ENCODE measurements at places on chromosomes 11 and 22.
A peak's percentile ranks its signal among the peaks of the same experiment; 100 is the strongest.

- no peak for DNase-seq
Observed at GRCh38 chr11:10484461-10485180, 29.6 kb downstream of the AMPD3 start.

DNA sequence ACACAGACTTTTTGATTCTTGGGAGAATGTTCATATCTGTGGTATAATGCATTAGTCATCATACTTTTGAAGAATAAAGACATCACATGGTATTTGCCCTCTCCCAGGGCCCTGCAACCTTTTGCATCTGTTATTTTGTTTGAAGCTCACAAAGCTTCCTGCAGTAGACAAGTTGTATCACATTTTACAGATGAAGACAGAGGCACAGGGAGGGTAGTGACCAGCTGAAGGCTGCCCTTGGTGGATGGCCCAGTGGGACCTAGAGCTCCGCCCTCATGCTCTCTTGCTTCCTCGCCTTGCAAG is 66.4 kb downstream of the UBASH3B start:
- peak; percentile 86 for DNase-seq

GRCh38 chr22:39646398-39647063 is 76.0 kb downstream of the CACNA1I start:
- no peak for DNase-seq

GRCh38 chr22:25514436-25515180 is 49.9 kb upstream of the GRK3 start:
- peak; percentile 29 for DNase-seq

DNA sequence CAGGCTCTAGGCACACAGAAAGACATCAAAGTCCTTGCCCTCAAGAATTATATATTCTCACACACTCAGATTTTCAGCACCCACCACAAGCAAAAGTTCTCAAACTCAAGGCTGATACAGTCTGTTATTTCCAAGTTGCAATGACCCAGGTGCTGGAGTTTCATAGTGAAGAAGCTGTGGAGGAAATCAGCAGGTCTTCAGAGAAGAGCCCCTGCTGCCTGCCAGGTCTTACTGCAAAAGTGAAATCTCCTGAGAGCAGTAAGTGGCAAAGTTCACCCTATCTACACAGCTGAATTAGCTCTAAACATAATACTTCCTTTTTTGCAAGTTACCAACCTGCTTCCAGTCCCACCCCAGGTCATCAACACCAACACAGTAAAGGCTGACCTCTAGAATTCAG is 64.6 kb downstream of the RPL27A start:
- DNase-seq: no peak

DNA sequence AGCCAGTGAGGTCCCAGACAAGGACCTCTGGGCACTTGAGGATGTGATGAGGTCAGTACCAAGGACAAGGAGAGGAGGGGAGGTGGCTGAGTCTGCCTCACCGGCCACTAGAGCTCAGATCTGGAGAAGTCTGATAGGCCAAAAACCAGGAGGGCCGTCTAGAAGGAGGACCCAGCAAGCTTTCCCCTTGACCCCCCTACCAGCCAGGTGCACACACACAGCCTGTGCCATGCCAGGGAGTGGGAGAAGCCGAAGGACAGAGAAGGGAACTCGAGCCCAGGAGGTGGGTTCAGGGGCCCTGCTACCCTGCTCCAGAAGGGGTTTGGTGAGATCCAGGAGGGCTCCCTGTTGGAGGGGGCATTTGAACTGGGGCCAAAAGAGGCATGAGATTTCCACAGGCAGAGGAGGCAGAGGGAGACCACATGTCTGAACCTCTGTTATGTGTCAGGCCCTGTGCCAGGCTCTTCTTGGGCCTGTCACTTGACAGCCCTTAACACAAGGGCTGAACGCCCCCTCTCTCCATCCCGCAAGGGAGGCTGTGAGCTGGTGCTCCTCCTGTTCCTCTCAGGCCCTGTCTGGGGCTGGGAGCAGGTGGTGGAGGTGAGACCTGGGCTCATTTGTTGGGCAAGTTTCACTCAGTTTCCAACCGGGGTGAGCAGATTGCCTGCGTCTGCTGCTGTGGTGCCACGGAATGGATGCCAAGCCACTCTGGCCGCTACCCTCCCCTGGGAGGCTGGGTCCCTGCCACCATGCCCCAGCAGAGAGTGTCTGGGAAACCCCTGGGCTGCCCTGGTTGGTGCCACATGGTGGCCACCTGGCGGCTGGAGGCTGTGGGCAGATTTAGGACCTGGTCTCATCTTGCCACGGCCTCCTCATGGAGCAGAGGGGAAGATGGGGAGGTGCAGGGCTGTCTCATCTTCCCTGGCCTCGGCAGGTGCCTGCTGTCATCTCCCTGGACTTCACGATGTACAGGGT is 65.2 kb downstream of the MPPED1 start:
- no peak for DNase-seq

DNA sequence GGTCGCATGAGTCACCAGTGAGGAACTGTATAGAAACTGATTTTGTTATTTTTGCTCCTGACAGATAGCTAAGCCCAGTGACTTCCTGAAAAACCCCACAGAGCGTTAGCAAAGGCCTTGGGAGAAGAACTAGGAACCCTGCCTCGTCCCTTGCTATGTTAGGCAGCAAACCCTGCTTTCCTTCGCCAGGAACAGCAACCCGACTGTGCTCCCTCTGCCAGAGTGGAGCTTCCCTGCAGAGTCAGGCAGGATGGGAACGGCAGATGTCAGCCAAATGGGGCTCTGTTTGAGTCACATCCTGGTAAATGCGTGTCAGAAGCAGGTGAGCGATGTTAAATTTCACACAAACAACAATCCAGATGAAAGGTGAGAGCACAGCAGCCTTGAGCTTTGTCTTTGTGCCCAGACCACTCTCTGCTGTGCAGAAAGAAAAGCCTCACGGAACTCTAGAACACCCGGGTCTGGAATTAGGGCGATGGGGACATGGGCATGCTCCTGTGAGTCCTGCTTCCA is 186.6 kb downstream of the ADAMTS15 start:
- peak; percentile 75 for DNase-seq

GRCh38 chr11:6319001-6319703 is 1.1 kb downstream of the CAVIN3 start:
- peak; percentile 44 for DNase-seq

DNA sequence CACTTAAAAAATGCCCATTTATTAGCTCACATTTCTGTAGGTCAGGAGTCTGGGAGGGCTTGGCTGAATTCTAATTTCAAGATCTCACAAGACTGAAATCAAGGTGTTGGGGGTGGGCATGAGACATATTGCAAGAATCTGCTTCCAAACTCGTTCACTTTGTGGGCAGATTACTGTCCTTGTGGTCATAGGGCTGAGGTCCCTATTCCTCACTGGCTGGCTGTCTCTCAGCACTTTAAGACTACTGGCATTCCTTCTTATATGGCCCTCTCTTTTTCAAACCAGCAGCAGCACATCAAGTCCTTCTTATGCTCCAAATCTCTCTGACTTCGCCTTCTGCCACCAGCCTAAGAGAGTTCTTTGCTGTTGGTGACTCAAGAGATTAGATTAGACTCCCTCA is 27.8 kb upstream of the MYOD1 start:
- DNase-seq: no peak

- DNase-seq: no peak
Observed at GRCh38 chr22:38784856-38785255, 9.1 kb downstream of the DNAL4 start.

- DNase-seq: peak; percentile 62
Observed at GRCh38 chr22:36211237-36211861, 9.7 kb upstream of the APOL4 start.

- no peak for DNase-seq
Observed at GRCh38 chr11:120284272-120284671, 40.8 kb upstream of the TLCD5 start.

GRCh38 chr11:119699227-119699626 is 29.8 kb downstream of the NECTIN1 start:
- DNase-seq: no peak

- DNase-seq: no peak
Observed at GRCh38 chr11:114166362-114166761, 106.9 kb downstream of the ZBTB16 start.

GRCh38 chr22:39290724-39291161 is 28.7 kb downstream of the RPL3 start:
- DNase-seq: peak; percentile 46

GRCh38 chr11:124938970-124939369 is 3.1 kb upstream of the HEPACAM start:
- no peak for DNase-seq

DNA sequence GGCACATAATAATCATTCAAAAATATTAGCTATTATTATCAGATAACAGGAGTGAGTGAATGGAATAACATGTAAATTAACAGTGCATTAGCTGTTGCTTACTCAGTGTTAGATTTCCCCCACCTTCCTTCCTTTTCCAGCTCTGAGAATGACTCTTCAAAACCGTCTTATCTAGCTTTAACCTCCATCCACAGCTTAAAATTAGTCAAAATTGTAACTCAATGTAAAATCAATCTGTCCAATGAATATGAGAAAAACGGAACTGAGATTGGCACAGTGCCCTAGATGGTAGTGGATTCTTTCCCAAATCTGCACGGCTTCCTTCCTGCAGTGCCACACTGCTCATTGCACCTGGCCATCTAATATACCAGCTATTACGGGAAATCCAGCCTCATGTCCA is 156.8 kb upstream of the BDNF start:
- no peak for DNase-seq

- DNase-seq: peak; percentile 19
Observed at GRCh38 chr22:26995235-26995634, 337.8 kb downstream of the MIAT start.

DNA sequence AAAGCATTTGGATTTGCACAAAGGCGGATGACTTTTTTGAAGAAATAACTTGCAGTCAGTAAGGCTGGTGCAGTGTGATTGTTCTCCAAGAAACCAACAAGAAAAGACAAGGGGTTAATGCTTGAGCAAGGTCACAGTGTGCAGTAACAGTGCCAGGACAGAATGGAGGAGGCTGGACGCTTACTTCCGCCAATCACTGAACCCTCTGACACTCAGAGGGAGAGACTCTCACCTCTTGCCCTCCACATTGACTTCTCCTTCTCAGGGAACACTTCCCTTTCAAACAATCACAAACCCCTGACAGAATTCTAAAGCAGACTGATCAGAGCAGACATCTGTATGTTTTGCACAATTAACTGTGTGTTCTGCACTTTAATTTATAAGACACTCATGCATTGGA is 228.4 kb downstream of the BLID start:
- no peak for DNase-seq

DNA sequence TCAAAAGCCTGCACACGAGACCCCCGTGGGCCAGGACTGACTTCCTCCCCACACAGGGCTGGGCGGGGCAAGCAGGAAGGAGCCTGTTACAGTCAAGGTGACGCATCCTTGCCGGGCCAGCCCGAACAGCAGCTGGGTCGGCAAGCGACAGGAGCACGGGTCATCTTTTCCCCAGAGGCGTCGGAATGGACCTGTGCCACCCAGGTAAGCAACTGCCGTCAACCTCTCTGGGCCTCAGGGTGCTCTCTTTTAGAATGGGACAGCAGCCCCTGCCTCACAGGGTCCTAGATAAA is at the start of gene CYTH4:
TSS of gene CYTH4 (plus strand) at position 124 of the 293 bp plus-strand sequence. CDS start at position 186, 62 bp downstream.
- DNase-seq: no peak

GRCh38 chr11:109697140-109697843 is 275.3 kb downstream of the C11orf87 start:
- DNase-seq: peak; percentile 49

- no peak for DNase-seq
Observed at GRCh38 chr22:26554956-26555355, 35.0 kb downstream of the TPST2 start.

DNA sequence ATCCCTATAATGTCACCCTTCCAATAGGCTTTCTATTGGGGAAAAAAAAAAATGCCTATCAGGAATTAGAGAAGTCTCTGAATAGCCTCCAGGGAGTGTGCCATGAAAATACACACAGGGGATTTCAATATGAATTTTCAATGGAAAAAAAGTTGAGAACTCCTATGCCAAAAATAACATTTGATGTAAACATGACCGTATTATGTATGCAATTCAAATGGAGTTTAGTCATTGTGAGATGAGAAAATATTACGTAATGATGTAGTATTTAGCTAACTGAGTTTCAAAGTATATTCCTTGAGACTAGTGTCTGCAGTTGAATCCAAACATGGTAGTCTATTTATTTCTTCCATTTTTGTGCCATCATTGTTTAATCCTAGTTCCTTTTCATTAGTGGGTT is 182.3 kb downstream of the BLID start:
- DNase-seq: peak; percentile 62

GRCh38 chr11:45141631-45142030 is 4.8 kb upstream of the PRDM11 start:
- DNase-seq: no peak

DNA sequence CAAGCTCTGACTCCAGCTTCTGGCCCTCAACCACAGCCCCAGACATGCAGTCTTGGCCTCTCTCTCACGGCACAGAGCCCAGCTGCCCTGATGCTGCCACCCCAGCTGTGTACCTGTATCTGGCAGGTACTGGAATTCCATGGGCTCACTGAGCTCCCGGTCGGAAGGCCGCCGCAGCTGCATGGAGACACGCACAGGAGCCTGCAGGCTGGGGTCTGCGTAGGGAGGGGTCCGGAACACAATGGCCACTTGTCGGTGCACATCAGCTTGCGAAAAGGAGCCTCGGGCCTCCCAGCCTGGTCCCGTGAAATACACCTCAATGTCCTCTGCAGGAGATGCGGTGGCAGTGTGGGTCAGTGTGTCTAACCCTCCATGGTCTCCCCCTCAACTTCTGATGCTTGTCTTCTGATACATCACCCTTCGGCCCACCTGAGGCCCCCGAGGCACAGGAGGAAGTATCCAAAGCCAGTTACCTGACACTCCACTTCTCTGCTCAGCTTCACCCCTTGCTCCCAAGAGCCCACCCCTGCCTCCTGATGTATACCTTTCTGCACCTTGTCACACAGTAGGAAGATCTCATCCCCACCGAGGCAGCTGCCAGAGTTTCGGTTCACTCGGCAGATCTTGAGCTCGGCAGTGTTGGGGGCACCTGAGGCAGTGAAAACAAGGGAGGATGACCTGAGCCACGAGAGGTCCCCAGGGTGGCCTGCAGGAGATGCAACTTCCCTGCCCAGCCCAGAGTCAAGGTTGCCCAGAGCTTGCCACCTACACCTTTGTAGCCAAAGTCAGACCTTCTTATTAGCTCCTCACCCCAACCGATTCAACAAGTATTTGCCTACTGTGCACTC is 4.3 kb downstream of the RELA start:
- no peak for DNase-seq

GRCh38 chr22:29811377-29811776 is 26.7 kb downstream of the ASCC2 start:
- no peak for DNase-seq

DNA sequence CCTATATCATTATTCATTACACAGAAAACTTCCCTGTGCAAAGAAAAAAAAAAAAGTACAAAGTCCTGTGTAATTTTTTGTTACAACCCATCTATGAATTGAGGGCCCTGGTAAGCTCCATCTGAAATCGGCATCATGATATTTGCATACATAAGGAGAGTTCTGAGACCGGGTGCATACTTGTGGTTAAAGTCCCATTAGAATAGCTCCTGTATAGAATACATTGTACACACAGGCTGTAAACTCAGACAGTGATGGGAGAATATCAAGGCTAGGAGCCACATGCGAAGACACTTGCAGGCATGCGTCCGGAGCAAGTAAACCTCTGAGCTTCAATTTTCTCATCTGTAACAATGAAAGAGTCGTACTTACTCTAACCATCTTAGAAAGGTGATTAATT is 353.2 kb downstream of the ETS1 start:
- peak; percentile 22 for DNase-seq

All from fibroblast of skin of right biceps (primary cell).